ENCODE measurements at places on chromosomes 13 and 19.
A peak's percentile ranks its signal among the peaks of the same experiment; 100 is the strongest.

DNA sequence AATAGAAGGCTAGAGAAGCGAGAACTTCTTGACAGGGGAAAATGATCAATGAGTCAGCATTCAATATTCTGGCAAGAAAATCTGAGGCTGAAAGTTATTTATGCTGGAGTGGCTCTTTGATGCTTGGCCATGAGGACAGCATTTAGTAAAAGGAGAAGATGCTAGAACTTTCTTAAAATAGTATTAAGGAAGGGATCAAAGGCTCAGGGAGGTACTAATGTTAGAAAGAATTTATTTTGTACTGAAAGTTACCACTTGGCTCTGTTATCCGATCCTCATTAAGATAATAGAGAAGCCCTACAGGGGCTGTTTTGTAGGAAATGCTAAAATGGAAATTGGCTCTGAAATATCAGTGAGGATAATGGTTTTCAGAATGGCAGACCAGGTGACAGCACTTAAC lies 1774.6 kb upstream of the PCDH20 start:
- no peak for DNase-seq

- no peak for DNase-seq
Measured at GRCh38 chr19:40907968-40908735, 26.1 kb upstream of the CYP2A7 start.

DNA sequence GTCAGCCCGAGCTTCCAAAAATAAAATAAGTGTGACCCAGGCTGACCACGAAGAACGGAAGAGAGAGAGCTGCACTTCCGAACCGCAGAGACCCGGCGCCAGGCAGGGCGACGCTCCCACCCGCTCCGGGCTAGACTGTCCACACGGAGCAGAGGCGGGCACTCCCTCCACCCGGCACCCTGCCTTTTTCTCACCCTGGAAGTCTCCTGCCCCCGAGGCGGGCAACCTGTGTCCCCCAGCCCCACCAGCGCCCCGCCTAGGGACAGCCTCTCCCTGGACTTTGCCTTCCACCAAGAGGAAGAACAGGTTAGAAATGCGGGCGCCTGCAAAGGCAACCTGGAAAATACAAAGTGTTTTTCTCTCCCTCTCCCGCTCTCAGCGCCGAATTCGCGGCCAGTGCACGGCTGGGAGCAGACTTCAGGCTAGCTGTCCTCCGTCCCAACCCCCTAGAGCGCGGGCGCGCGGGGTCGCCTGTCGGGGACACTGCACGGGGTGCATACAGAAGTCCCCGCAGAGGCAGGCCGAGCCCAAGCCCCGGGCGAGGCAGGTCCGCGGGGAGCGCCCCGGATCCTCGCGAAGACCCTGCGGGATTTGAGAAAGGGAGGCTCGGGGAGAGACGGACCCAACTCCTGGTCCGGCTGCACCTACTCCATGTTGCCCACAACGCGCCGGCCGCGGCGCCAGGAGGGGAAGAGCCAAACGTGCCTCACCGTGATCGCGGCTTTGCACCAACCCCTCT lies 845 bp downstream of the SPRY2 start:
- no peak for DNase-seq

DNA sequence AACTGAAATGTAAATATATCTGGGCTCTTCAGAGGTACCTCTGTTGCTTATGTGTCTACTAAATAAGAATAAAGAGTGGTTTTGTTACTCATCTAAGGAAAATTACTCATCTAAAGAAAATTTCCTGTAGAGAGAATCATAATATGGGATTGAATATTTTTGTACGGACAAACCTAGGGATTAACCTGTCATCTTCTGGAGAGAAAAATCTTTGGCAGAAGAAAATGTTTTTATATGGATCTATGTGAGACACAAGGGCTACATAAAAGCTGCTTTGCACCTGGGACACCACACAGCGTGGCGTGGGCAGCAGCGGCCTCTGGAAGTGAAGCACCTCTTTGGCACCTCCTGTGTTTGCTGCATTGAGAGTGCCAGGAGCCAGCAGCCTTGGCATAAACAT lies 242.9 kb upstream of the DACH1 start:
- peak; percentile 3 for DNase-seq

DNA sequence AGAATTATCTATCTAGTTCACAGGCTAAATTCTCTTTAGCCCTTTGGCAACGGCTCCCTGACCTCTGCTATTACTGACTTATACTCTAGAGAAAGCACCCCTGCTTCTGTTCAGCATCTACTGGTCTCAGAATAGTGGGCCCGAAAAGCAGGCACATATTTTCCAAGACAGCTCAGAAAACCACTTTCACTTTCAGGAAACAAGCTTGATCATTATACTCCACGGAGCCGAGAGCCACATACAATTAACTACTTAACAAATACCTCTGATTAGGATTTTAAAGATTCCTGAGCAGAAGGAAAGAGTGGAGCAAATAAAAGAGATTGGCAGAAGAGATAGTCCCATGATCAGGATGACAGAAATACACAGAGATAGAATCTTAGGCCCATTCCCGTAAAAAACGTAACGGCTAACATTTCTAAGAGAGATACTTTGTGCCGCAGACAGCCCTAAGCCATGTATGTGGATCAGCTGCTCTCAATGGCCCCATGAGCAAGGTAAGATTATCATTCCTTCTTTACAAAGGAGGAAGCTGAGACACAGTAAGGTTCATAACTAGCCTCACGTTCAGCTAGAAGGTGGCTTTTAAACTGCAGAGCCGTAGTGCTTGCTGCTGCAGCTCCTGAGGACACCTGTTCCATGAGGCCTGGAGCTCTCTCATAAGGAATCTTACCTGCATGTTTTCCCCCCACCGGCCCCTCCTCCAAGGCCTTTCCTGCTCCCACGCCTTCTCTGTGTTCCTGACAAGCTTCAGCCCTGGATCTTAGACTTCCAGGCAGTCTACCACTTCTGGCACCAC lies 227.2 kb downstream of the FOXO1 start:
- DNase-seq: no peak

GRCh38 chr13:98688373-98688772 lies 64.1 kb downstream of the SLC15A1 start:
- no peak for DNase-seq

DNA sequence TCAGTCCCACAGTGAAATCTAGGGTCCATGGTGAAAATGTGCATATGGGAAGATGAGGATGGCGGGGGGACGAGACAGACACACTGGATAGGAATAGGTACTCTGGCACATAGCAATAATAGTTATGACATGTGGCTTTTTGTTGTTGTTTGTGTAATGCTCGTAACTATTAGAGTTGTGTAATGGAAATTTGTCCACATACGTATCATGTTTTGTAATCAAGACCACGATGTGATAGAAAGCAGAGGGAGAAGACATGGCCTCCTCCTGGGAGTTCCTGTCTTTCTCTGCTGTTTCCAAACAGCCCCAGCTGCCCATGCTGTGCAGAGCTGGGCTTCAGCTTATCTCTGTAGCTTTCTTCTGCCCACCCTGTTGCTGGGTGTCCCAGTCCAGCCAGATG lies 185.3 kb upstream of the TMTC4 start:
- no peak for DNase-seq
